ENCODE measurements at places on chromosomes 4 and X.

DNA sequence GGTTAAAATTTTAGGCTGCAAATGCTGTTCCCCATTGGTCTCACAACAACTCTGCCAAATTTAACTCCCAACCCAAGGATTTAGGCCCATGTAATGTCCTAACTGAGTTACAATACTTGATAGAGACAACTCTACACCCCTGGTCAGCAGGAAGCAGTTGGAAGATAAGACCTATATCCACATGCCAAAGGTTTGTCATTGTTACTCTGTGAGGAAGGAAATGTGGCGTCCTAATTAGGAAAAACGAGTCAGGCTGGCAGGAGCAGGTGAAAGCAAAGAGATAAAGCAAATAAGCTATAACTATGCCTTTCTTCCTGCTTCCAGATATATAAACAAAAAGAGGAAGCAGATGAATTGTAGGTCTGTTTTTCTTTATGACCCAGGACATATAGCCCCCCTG, 69.1 kb downstream of the SPIN4 start:
- DNase-seq: no peak

GRCh38 chr4:86582410-86582809, 11.7 kb upstream of the PTPN13 start:
- DNase-seq: no peak

DNA sequence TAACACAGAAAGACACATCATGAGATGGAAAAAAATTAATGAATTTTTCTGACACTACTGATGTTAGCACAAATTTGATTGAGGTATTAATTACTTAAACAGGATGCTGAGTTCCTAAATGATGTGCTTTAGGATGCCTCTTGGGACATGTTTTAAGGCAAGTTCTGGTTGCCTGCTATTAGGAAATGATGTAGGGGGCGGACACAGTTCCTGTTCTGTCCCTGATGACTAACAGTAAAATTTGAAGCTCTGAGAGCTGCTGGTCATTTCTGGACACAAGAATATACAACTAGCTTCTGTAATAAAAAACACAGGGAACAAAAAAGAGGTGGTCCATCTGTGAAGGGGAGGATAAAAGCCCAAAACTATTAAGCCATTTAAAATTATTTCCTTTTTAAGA, 163.2 kb upstream of the ETNPPL start:
- no peak for DNase-seq

DNA sequence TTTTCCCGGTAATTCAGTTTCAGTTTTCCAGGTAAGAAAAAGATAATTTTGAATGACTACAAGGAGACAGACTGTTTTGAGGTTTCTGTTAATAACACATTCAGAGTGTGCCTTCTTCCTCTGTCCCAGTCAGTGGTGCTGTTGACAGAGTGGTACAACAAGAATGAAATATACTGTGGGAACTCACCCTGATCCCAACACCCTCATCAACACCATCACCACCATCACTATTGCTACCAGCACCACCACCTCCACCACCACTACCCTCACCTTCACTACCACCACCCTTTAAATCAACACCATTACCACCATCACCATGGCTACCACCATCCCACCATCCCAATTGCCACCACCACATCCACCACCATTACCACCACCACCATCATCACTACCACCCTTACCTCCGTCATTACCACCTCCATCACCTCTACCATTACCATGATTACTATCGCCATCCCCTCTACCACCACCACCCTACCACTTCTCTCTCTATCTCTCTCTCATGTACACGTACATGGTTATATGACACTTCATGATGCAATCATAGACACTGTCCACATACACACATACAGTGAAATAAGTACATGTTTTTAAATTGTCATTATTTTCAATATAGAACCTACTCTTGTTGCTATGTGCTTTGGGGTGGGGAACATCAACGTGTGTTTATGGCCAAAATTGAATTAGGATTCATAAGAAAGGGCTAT, 91.5 kb downstream of the MAMLD1 start:
- no peak for DNase-seq

DNA sequence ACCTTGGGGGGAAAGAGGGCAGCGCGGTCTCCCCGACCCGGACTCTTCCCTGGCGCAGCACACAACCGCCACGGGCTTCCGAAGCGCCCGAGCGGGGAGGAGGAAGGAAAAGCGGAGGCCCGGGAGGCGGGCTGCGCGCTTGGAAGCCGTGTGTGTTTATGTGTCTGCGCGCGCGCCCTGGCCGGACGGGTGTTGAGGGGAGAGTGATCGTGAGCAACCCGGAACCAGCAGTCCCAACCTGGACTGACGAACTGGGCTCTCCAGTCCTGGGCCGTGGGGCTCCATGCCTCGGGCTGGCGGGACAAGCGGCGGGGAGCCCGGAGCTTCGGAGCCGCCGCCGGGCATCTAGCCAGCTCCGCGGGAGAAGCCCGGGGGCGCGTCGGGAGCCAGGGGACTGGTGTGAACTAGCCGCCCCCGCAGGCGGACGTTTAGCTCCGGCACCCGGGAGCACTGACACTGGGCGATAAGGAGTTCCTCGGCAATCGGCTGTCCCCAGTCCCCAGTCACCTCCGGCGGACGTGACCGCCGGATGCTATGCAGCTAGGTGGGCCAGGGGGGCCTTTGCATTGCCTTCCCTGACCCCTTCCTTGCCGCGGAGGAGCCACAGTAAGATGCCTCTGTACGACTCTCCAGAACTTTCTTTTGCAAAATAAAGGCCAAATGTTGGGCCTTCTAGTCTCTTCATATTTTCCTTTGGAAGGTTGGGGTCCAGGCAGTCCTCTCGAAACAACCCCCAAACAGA, 74.8 kb upstream of the BCOR start:
- DNase-seq: no peak

DNA sequence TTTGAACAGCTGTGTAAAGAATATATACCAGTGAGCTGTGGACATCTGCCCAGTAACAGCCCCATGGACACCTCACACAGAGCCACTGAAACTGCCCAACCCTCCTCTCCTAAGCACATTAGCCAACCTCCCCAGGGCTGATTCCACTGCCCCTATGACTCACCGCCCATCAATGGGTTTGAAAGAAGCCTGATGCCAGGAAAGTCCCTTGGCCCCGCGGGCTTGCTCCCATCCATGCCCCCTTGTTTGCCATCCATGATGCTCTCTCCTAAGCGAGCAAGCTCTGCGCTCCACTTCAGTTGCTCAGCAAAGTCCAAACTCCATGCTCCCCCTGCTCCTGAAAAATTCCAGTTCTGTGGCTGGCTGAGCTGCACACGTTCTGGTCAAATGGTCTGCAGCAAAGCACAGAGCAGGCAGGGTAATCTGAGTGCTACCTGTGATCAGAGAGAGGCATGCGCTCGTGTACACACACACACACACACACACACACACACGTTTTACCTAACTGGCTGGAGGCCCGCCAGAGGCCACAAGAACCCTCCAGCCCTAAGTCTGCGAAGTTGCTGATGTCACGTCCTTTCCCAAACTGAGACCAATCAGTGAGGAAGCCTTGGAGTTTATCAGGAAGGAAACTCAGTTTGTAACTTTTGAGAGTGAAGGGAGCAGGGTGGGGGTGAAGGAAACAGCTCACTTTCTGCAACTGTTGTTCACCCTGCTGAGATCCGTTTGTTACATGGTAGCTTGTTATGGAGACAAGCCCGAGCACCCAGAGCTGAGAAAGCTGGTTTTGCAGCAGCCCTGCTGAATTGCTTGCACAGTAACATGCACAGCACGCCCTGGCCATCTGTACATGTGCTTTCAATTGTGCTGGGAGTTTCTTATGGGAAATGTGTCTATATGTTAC, at the start of gene ASB9:
Gene ASB9 (minus strand): TSS at position 466 of the 904 bp plus-strand sequence. CDS start 209 bp downstream, at position 257.
- no peak for DNase-seq

DNA sequence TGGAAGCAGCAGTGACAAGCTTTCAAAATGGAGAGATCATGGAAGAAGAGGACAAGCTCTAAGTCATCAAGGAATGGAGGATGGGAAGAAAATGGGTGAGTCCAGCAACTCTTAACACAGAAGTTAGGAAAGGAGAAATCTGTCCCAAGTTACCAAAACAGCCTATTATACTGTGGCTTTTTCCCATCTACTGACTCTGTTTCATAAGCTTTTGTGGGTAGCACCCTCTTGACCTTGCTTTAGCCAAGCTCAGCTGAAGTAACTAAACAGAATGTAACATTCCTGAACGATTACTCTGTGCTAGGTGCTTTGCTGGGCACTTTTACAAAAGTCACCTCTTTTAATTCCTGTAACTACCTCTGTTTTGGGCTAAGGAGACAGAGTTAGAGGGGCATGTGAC, 54.9 kb downstream of the MAP7D2 start:
- DNase-seq: no peak

DNA sequence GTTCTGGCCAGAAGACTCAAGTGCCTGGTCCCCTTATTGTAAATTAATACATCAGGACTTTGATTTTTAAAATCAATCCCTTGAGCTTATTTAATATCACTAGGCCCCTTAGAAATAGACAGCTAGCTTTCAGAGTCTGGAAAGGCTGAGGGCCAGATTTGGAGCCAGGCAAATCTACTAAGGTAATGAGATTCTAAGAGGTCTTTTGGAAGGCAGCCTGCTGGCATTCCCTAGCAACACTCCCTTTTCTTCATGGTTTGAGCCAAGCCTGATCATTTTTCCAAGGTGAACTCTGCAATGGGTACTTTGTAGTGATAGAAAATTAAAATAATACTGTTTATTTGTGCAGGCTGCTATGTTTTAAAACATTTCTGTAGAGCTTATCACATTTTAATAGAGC, 378.5 kb downstream of the FAT4 start:
- DNase-seq: no peak

- no peak for DNase-seq
Measured at GRCh38 chr4:143183513-143184216, 1.1 kb upstream of the USP38 start.

GRCh38 chr4:56078866-56079265, 130.1 kb downstream of the CEP135 start:
- no peak for DNase-seq

- DNase-seq: no peak
Measured at GRCh38 chrX:54180403-54180802, 2.7 kb downstream of the FAM120C start.

- DNase-seq: no peak
Measured at GRCh38 chr4:188130355-188130754, 8.9 kb upstream of the TRIML1 start.

GRCh38 chr4:171644430-171645057, 168.7 kb upstream of the GALNTL6 start:
- DNase-seq: no peak

- no peak for DNase-seq
Measured at GRCh38 chr4:48944252-48944651, 37.7 kb upstream of the OCIAD2 start.

GRCh38 chr4:5887361-5888221, 5.3 kb downstream of the CRMP1 start:
- no peak for DNase-seq

DNA sequence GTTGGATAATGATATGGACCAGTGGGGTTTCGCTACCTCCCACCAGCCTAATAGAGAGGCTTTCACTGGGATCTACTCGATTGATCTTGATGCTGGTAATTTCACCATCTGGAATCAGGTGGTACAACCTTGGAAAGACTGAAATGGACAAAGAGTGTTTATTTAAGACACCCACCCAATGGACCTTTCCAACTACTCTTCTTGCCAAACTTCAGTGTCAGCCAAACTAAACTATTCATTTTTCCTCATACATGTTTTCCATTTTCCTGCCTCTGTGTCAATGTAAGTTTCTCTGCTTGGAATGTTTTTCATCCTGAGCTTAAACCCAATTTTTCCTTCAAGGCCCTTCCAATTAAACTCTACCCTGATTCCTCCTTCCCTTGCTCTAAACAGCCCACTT, 92.6 kb downstream of the LNX1 start:
- no peak for DNase-seq

GRCh38 chrX:30831082-30831481, 58.0 kb downstream of the TAB3 start:
- no peak for DNase-seq
